Choroid plexus epithelial cell (primary cell): ENCODE measurements at places on chromosomes 1 and 21.

- DNase-seq: no peak
Observed at GRCh38 chr21:20652846-20653245, 345.4 kb upstream of the NCAM2 start.

DNA sequence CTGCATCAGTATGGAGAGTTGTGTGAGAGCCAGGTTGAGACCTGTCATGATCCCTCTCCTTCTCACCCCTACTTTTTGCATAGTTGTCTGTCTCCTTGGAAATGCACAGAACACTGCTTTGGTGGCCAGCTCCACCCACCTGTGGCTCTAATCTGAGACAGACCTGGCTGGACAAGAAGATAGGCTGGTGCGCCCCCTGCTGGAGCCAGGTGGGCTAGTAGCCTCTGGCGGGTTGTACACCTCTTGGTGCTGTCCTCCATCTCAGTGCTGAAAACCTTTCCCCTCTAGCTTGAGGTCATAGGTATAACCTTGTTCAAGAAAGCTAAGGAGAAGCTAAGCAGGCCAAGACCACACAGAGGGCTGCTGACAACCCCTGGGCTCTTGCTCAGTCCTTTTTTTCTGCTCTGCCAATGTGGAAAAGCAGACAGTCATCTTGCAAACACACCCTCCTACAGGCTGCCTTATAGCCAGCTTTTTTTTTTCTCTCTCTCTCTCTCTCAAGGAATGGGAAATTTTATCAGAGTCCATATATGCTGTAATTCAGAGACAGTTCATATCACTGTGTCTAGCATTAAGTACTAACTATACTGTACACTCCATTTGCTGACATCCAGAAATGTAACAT is 58.8 kb upstream of the SPATA6 start:
- DNase-seq: peak; percentile 51

GRCh38 chr1:194279975-194280374 is 1093.6 kb upstream of the B3GALT2 start:
- DNase-seq: no peak

DNA sequence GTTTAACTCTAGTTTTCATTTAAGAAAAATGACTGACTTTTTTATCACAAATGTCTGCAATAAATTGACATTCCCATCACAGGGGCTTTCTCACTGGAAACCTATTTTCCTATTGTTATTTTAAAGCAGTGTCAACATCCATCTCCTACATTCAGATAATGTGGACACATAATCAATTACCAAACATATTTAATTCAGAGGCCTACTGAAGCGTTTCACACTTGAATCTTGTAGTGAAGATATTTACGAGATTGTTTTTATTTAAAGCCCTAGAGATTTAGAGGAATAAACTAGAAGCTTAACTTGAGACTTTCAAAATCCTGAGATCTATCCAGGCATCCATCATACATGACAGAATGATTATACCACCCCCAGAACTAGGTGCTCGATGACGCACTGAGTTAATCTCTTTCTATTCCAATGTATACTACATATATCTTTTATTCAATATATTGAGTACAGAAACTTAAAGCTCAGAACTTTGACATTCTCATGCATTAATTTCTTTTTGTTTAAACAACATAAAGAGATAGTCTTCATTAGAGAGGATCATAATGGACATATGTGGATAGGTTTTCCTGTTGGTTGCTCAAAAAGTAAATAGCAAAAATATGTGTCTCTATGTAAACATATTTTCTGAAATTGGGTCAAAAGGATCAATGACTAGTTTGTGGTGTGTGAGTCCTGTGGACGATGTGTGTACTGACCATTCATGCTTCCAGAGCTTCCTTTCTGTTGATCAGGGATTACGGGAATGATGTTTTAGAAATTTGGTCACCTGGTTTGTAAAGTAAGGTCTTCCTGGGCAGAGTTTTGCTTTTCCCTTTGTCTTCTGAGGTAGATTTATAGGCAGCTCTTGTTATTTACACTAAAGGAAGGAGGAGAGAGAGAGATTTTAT is 171.5 kb upstream of the HMCN1 start:
- DNase-seq: no peak

- DNase-seq: no peak
Observed at GRCh38 chr1:164763098-164763497, 204.1 kb downstream of the PBX1 start.

DNA sequence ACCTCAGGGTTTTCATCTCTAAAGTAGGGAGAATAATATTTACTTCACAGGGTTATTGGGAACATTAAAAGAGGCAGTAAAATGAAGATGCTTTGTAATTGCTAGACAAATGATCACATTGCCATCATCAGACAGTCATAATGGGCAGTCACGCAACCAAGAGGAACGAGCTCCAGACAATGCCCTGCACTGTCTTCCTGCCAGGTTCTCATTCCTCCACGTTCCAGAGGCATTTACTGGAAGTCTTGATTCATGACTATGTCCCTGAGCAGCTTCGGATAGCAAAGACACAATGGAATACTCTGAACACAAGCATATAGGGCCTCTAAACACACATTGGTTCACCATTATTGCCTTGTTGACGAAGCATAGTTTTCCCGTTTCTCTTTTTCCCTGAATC is 389.7 kb downstream of the NTNG1 start:
- no peak for DNase-seq

- DNase-seq: no peak
Observed at GRCh38 chr1:200041337-200042118, 14.0 kb downstream of the NR5A2 start.

- DNase-seq: peak; percentile 86
Observed at GRCh38 chr1:201593200-201593921, 54.4 kb downstream of the NAV1 start.

DNA sequence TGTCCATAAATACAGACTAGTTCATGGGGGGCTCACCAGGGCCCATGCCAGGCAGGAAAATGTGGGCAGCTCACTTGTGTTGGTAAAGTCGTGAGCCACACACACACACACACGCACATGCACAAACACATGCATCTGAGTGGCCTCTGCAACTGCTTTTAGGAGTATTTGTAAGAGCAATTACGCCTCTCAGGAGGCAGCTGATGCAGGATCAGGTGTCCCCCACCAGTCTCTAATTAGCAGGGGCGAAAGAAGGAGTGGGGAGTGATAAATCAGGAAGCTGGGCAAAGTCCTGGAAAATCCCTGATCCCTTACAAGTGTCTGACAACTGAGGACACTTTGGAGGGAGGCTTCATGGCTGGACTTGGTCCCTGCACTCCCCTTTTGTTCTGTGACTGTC is 5.7 kb upstream of the IVL start:
- DNase-seq: no peak

- no peak for DNase-seq
Observed at GRCh38 chr1:49995734-49996133, 28.0 kb downstream of the AGBL4 start.

DNA sequence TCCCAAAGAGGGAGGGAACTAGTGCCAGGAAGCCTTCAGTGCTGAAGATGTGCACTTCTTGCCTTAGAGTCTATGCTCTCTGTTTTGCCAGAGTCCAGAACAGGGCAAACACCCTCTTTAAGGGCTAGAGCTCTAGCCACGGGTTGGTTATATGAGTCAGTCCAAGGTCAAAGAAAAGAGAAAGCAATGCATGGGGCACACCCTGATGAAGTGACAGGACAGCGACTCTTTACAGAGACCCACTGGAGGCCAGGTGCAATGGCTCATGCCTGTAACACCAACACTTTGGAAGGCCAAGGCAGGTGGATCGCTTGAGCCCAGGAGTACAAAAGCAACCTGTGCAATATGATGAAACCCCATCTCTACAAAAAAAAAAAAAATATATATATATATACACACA is 86.1 kb downstream of the TGFBR3 start:
- no peak for DNase-seq

- DNase-seq: no peak
Observed at GRCh38 chr1:197773856-197774255, 1.4 kb downstream of the DENND1B start.

GRCh38 chr1:207869859-207870258 is 41.1 kb downstream of the CD34 start:
- no peak for DNase-seq

- DNase-seq: no peak
Observed at GRCh38 chr1:37714689-37715088, 22.4 kb downstream of the CDCA8 start.

DNA sequence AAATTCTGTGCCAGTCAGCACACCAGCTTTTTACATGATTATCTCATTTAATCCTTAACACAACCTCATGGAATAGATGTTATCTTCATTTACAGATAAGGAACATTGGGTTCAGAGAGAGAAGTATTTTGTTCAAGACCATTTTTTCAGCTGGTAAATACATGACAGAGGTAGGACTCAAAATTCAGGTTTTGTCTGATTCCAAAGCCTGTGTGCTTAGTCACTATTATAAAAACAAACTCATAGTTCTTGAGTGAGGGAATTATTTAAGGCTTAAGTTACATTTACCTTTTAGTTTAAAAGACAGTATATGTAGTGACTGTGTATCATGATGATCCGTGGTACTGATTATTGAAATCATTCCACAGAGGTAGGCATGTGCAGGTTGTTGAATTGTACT is 125.2 kb downstream of the MAGI3 start:
- DNase-seq: peak; percentile 31

DNA sequence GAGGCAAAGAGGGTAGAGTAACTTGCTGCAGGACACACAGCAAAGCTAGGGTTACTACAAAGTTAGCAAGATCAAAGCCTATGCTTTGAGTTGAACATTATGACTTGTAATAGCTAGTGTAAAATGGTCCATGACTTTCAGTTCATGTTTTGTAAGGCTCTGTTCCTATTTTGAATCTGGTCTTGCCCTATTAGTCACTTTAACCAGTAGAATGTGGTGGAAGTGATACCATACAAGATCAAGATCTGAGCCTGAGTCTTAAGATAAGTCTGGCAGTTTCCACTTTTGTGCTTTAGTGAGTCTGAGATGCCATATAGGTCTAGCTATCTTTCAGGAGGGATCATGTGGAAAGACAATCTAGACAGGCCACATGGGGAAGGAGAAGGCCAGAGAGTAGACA is 282.1 kb upstream of the BRINP3 start:
- DNase-seq: no peak

DNA sequence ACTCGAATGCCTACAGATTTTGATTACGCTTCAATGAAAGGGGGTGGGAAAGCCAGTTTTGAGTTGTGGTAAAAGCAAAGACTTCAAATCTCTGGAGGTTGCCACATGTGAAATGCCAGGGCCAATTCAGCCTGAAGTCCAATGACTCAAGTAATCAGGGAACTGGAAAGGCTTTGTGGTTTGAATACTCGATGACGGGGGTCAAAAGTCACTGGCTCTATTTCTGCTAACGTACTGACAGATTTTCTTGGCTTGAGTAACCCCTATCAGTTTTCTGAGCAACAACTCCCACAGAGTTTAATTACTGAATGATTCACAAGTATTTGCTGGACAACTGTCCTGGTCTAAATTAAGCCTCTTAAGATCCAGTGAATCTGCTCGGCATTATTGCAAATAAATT is 152.2 kb downstream of the SIPA1L2 start:
- peak; percentile 90 for DNase-seq

GRCh38 chr21:35149698-35150097 is 100.6 kb upstream of the RUNX1 start:
- peak; percentile 54 for DNase-seq

GRCh38 chr1:108691128-108691941 is 775 bp upstream of the PRPF38B start:
- no peak for DNase-seq

GRCh38 chr1:30400507-30400906 is 322.9 kb downstream of the MATN1 start:
- no peak for DNase-seq

DNA sequence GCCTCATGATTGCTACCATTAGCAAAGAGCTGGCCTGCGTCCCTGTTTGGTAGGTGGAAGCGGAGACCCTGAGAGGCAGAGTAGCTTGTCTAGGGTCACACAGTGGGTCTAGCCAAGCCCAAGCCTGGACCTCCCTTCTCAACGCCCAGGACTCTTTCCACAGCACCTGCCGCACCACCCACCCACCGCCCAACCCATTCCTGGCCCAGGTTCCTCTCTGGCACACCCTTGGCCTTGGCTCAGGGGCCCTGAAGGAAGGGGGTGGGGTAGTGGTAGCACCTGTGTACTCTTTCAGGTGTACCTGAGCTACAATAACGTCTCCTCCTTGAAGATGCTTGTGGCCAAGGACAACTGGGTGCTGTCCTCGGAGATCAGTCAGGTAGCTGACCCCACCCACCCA is 19.3 kb downstream of the FAM151A start:
- no peak for DNase-seq

DNA sequence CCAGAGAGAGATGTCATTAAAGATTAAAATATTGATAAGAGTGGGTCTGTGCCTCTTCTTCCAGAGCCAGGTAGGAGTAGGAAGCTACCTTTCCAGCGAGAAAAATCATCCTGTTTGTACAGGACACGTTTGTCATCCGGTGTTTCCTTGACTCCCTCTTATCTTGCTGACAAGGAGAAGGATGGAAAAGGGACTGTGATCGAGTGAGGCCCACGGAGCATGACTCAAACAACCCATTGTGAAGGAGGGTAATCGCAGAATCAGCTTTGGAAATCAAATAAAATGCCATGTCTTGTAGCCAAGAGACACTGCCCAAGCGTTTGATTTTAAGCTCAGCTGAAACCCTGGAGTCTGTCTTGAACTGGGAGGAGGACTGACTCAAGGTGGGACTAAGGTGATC is 97.7 kb downstream of the IGSF21 start:
- DNase-seq: no peak

GRCh38 chr1:247210376-247211117 is 38.7 kb upstream of the ZNF124 start:
- peak; percentile 89 for DNase-seq

DNA sequence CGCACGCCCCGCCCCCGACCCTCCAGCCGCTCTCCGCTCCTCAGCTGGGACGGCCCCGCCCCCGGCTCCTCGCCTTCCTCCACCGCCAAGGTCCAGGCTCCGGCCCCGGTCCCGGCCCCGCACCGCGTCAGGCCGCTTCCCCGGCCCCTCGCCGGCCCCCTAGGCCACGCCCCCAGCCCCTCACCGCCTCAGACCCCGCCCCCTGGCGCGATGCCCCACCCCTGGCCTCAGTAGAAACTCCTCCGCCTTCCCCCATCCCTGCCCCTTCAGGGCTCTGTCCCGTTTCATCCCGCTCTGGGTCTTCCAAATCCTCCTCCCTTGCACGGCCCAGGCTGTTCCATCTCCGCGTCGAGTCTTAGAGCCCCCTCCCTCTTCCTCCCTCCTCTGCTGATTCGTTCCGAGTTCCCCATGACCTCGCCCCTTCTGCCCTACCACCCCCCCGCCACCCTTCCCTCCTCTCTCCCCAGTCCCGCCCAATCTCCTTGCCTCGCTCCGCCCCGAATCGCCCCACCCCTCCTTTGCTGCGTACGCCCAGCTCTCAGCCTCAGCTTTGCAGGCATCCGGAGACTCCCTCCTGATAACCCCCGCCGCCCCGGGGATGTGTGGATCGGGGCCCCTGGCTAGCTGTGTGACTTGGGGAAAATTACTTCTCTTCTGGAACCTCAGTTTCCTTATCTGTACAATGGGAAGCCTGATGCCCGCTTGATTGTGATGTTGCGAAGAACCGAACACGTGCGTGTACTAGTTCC is 448 bp upstream of the ASAP3 start:
- DNase-seq: peak; percentile 90

GRCh38 chr1:198649968-198650338 is 11.1 kb downstream of the PTPRC start:
- DNase-seq: no peak
